ENCODE measurements at places on chromosomes 5 and 9.

- DNase-seq: no peak
These were observed 108.9 kb upstream of the LHFPL2 start for GRCh38 chr5:78757269-78758053.

DNA sequence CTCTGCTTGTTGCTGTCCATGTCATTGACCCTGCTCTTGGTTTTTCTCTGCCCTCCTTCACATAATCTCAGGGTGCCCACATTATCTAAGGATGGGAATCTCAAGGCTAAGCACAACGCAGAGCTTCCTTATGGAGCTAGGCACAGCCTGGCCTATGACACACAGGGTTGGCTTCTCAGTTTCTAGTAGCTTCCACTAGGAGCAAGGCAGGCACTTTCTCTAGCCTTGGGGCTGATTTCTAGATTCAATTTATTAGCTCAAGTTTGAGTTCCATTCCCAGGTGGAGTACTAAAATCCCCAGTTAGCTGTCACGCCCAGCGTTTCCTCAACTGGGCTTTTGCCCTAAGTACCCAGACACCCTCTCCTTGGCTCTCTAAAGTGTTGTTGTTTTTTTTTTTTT lies 12.4 kb downstream of the IL4 start:
- DNase-seq: no peak

GRCh38 chr5:167936022-167936421 lies 355.4 kb upstream of the WWC1 start:
- no peak for DNase-seq

DNA sequence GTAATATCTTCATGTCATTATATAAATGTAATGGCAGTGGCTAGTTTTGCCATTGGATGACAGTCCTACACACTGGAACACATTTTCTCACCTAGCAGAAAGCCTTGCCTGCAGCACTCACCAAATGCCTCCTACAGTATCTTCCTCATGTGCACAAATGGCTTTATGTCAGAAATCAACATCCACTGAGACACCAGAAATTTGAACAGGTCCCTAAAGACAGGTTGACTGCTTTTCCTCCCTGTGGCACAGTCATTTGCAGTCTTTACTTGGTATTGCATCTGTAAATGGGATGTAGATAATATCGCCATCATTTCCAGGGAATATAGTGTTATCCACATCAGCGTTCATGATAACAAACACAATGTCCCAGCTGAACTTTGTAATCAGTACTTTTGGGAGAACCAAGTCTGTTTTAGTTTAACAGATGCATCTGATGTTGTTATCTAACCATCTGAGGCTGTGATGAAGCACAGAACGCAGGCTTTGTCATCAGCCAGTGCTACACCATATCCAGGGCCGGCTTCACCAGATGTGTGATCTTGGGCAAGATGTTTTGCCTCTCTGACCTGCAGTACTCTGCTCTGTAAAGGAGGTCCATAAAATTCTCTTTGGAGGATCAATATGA lies 83.9 kb upstream of the TAS2R1 start:
- DNase-seq: no peak

DNA sequence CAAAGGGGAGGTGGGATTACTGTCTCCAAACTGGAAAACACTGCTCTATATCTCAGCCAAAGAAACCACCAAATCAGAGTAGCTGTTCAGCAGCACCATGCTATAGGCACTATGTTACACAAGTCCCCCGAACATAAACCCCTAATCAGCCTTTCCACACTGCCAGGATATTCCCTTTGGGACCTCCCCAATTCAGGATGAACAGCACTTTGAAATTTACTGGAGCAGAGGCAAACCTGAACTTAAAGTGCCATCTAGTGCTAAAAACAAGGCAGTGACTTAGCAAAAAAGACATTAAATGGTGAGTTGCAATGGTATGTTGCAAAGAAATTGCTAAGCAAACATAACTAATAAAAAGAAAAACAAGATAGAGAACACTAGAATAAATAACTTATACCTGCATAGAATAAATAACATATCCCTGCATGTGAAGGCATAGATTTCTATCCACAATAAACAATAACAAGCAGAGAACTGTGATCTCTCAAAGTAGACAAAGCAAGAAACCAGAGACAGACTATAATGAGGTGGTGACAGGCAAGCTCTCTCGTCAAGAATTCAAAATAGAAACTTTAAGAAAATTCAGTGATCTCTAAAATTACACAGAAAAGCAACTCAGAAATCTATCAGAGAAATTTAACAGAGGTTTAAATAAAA lies 584.4 kb upstream of the ACO1 start:
- DNase-seq: no peak

- no peak for DNase-seq
These were observed 960.6 kb upstream of the DMAC1 start for GRCh38 chr9:8760000-8760767.

DNA sequence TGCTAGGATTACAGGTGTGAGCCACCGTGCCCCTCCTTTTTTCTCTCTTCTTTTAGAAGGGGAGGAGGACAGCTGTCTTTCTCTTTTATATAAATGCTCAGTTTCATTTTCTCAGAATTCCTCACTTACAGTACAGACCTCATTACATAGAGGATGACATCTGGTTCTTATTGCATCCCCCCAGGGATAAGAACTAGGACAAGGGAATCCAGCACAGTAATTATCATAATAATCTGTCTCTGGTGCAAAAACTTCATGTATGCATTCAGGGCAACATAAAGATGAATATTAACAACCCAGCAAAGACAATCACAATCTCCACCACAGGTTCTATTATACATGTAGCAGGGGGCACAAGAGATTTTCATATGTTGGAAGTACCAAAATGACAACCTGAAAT lies 5.1 kb downstream of the SPZ1 start:
- DNase-seq: no peak

- no peak for DNase-seq
These were observed 1.6 kb upstream of the SPOCK1 start for GRCh38 chr5:137500615-137501225.

DNA sequence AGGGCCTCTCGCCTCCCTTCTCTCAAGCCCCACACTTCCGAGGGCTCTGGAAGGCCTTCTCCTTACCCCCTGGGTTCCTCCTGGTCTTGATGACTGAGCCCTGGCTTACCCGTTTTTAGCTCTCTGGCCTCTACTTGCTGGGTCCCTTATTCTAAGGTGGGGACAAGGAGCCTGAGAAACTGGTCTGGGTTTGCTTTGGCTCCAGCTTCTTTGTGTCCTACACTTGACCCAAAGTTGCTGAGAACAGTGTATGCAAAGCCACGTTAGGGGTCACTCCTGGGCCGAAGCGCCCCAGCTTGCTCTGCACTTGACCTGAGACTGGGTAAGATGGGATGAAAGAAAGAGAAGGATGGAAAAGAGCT lies 788 bp downstream of the ZNF346 start:
- no peak for DNase-seq

DNA sequence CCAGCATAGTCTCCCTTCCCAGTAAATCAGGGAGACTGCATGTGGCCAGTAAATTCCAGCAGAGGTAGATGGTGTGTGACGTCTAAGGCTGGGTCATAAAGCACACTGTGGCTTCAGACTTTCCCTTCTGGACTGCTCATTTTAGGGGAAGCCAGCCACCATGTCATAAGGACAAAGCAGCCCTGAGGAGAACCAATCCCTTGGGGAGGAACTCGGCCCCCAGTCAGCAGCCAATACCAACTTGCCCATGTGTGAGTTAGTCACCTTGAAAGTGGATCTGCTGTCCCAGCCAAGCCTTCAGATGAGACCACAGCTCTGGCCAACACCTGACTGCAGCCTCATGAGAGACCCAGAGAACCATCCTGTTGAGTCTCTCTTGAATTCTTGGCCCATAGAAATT lies 14.7 kb upstream of the NINJ1 start:
- no peak for DNase-seq

DNA sequence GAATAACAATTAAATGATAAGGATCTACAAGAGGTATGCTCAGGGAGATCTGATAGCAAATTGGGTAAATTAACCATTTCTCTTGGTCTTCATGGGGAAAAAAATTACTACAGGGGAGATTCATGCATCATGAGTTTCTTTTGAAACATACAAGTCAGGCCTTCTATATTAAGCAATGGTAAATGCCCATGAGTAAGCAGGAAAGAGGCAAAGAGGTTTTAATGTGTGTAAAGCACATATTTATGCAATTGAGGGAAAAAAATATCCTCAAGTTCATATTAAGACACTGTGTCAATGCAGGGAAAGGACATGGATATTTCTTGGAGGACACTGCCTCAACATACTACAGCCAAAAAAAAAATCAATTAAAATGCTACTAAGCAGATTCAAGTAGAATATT lies 73.4 kb upstream of the NR4A3 start:
- no peak for DNase-seq

- no peak for DNase-seq
These were observed 151.1 kb upstream of the TAS2R1 start for GRCh38 chr5:9781275-9781674.

Measured in amygdala (tissue), 56 donors.